ENCODE measurements at places on chromosomes 1 and 21. TPM values are rescaled to one million over a fixed set of nuclear protein-coding genes. Genes with fewer than 3 reads are reported as not detected.

PDPN gene
- 0.11 TPM for total RNA-seq

VHLL gene
- not detected for total RNA-seq

OR2L8 gene
- not detected for total RNA-seq

SHISAL2A gene
- total RNA-seq: not detected

S100A7A gene
- not detected for total RNA-seq

CFHR4 gene
- not detected for total RNA-seq

- no peak for DNase-seq
Observed at GRCh38 chr1:118077331-118078045, 107.5 kb downstream of the SPAG17 start.

DNA sequence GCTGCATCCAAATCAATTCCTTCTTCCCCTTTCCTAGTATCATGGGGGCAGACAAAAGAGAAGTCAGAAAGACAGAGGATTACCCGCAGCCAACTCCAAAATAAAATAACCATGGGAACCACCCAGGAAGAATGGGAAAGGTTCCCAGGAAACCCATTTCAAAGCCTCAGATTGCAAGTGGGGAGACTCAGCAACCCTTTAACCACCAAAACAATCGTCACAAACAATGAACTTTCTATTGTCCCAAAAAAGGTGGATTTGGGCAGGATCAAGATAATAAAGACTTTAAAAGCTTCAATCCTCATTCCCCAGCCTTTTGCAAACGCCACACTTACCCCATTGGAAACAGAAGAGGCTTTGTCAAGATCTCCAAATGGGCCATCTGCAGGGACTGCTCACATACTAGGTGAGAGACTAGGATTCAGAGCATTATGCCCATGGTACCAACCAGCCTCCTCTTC lies 5.1 kb downstream of the TIAM1 start:
- DNase-seq: no peak

DNA sequence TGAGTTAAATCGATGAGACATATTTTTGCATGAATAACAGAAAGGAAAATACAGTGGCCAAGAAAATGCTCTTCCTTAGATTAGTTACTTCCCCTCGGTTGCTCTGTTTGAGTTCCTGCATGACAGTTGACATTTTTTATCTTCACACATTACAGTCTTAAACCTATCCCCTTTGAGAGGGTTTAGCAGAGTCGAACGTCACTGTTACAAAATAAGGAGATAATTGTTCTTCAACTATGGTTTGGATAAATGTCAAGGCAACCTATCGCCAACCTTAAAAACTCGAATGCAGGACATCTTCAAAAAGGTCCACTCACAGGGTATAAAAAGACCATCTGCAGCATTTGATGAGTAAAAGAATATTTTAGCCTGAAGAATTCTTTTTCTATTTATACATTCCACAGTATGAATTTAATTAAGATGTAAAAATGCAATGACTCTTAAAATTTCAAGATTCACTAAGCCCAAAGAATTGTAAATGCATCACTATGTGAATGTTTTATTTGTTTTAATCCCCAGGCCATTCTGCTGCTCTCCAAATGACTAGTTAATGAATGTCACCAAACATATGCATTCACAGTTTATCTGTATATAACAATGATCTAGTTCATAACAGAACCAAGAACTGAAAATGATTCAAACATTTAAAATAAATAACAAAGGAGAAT lies 68.9 kb upstream of the COL11A1 start:
- DNase-seq: no peak

DNA sequence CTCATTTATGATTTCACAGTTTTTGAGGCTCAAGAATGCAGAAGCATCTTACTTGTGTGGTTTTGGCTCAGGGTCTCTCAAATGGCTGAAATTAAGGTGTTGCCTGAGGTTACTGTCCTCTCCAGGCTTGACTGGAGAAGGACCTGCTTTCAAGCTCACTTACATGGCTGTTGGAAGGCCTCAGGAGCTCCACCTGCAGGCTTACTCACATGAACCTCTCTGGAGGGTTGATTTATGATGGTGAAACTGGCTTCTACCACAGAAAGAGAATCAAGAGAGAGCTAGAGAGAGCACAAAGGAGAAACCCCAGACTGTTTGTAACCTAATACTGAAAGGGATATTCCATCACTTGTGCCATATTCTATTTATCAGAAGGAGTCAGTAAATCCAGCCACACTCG lies 6.2 kb upstream of the KCNK2 start:
- no peak for DNase-seq

DNA sequence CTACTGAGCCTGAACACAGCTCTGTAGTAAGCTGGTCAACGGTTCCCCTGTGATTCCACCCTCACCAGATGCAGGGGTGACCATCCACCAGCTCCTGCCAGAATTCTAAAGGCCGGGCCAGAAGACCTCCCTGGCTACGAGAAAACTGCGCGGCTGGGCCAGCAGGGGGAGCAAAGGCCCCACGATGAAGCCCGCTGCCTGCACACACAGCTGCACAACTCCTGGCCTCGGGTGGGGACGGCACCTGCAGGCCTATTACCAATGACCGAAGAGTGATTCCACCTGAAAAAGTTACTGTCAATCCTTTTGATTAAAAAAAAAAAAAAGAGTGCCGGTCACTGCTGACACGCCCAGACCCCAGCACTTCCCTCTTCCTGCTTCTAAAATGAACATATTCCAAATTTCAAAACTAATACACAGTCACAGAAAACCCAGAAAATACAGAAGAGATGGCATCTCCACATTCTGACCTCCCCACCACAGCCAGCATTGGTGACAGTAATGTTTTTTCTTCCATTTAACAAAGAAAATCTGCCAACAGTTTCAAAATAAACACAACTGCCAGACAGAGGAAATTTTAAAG lies 49.8 kb upstream of the RIPK4 start:
- DNase-seq: peak; percentile 80

- no peak for DNase-seq
Observed at GRCh38 chr1:216482620-216483019, 59.4 kb upstream of the USH2A start.

DNA sequence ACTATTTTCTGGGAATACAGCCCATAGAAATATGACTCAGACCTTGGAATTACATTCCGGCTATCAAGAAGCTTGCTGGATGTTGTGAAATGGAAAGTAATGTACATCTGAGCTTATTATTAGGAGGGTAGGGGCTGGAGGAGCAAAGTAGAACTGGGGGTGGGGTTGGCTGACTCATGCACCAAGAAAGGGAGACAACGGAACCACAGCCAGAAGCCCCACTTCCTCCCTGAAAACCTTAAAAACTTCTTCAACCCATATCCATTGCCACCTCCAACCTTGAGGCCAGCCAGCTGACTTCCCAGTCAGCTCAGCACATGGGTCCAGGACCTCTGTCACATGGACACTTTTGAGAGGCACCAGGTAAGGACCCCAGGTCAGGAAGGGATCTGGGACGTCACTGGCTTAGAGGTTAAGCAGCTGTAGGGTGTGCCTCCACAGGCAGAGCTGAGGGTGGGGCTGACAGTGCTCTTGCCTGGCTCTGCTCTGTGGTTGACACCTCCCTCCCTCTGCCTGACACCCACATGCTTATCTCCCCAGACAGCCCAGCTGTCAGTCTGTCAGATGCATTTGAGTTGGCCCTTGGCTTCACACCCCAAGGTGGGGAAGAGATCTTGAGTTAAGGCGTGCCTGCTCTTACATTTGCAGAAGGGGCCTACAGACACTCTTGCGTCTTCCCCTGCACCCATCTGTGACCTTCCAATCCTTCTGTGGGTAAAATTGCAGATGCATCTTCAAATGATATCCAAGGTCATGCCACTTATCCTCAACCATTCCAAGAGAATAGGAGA lies 5.7 kb upstream of the ZNF683 start:
- peak; percentile 99 for DNase-seq

DNA sequence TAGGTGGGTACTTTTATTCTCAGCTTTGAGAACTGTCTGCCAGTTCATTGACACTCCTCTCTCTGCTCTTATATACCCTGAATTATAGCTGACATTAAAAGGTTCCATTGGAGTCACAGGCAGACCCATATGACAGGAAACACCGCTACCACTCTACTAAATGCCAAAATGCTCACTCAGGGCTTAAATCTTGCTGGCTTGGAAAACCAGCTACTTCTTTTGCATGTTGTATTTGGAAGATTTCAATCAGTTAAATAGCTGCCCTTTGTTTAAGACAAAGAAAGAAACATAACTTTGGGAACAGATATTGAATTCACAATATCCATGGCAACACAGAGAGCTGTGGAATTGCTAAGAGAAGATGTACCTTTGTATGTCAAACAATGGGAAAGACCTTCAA lies 876.5 kb downstream of the USP25 start:
- DNase-seq: no peak

DNA sequence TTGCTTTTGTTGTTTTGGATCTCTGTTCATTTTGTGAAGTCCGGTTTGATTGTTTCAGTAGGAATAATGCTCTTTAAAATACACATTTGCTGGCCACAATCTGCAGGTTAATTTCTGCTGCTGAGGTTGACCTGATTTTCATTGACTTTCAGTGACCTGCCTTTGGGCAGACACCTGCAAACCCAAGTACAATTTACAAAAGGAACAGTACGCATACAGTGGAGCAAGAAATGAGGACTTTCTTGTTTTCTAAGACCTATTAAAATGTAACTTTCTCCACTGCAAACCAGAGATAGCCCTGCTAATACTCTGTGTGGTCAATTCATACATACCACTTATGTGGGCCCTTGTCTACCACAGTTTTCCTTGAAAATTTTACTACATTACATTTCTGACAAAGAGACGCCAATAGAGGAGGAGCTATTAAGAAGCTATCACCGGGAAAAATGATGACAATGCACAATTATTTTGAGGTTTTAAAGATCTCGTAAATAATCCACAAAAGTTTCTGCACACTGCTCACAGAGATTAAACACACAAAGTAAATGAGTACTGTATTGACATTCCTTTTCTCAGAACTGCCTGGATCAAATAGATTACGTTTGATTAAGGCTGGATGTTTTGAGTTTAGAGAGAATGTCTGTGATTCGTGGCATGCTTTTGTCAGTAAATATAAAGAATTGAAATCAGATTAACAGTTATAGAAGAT lies 141.9 kb downstream of the SDCCAG8 start:
- no peak for DNase-seq

DNA sequence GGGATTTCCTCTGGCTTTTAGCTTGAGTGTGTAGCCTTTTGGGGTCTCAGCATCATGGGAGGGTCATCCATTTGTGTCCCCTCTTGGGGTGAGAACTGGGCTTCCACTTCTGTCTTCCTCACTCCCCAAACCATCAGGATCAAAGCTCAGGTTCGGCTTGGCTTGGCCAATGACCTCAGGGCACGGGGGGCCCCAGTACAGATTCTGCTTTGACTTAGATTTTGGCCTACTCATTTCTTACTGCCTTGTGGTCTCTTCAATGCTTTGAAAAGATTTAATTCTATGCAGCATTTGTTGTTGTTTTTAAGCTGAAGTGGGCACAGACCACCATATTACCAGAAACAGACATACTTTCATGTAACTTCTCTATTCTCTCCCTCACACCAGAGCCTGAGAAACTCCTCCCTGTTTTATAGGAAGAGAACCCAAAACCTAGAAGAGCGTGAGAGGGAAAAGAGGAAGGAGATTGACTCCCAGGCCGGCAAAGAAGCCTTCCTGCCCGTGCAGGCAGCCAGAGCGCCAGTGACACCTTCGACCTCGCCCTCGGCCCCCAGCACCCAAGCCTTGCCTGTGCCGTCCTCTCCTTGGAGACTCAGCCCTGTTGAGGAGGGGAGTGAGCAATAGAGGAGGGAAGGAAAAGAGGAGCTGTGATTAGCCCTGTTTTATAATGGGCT lies 1.9 kb upstream of the S100A3 start:
- no peak for DNase-seq

GRCh38 chr1:10217748-10218441 lies 7.5 kb downstream of the KIF1B start:
- DNase-seq: no peak

DNA sequence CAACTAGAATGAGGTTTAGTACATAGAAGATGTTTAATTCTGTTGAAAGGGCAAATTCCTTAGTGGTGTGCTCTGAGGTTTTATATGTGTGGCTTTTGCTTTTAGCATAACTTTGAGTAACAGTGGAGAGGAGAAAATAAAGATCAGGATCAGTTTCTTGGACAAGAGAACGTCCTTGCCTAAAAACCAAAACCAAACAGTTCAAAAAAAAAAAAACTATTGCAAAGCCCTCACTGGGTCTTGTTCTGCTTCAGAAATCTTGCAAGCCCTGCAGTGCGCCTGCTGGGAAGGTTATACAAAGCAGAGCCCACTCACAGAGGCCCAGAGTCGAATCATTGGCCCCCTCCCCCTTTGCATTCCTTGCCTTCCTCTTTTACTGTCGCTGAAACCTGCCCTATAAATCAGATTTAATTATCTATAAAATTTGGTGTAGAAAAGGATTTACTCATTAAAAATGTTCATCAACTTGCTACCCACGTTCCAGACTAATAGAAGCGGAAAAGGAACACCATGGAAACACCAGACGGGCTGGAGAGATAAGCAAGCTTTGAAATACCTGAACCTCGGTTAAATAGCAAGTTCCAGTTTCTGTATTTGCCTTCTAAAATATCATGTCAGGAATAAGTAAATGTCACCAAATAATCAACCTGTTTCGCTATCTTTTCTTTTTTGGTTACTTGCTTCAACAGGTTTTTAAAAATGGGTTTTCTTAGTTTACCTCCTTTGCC lies 201.6 kb upstream of the PTBP2 start:
- no peak for DNase-seq

- DNase-seq: no peak
Observed at GRCh38 chr1:208977012-208977411, 606.5 kb upstream of the CAMK1G start.

- no peak for DNase-seq
Observed at GRCh38 chr21:46067505-46068201, 30.3 kb upstream of the COL6A2 start.

DNA sequence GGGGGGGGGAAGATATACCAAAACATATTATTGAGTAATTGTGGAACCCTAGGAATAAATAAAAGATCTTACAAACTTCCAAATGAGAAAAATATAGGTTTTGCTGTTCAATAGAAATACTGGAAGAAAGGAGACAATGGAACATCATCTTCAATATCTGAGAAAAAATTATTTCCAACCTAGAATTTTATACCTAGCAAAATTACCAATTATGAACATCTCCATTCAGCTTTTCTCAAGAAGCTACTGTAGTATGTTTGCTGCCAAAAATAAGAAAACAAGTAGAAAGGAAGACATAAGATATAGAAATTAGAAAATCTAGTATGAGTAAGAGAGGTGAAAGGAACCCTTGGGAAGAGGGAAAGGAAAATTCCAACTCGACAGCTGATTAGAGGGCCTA lies 84.0 kb downstream of the GPR52 start:
- DNase-seq: no peak

- no peak for DNase-seq
Observed at GRCh38 chr21:45972716-45973474, 8.7 kb upstream of the COL6A1 start.

GRCh38 chr1:37930246-37931101 lies 16.4 kb downstream of the INPP5B start:
- DNase-seq: peak; percentile 10

DNA sequence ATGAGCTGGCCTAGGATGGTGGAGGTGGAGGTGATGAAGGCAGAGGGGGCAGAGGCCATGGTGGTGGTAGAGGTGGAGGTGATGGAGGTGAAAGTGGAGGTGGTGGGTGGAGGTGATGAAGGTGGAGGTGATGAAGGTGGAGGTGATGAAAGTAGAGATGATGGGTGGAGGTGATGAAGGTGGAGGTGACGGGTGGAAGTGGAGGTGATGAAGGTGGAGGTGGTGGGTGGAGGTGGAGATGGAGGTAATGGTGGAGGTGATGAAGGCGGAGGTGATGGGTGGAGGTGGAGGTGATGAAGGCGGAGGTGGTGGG lies 19.7 kb upstream of the NPHP4 start:
- DNase-seq: no peak

GRCh38 chr1:54816130-54816529 lies 15.0 kb upstream of the TTC22 start:
- no peak for DNase-seq

All from K562 (cell line).